Activated CD8-positive, alpha-beta T cell treated with anti-CD3 and anti-CD28 coated beads, Interleukin-2, amount 10 ng/mL, durations not matched to agents 7 days and 5 days (primary cell): ENCODE measurements at places on chromosomes 4 and X.
A peak's percentile ranks its signal among the peaks of the same experiment; 100 is the strongest.

DNA sequence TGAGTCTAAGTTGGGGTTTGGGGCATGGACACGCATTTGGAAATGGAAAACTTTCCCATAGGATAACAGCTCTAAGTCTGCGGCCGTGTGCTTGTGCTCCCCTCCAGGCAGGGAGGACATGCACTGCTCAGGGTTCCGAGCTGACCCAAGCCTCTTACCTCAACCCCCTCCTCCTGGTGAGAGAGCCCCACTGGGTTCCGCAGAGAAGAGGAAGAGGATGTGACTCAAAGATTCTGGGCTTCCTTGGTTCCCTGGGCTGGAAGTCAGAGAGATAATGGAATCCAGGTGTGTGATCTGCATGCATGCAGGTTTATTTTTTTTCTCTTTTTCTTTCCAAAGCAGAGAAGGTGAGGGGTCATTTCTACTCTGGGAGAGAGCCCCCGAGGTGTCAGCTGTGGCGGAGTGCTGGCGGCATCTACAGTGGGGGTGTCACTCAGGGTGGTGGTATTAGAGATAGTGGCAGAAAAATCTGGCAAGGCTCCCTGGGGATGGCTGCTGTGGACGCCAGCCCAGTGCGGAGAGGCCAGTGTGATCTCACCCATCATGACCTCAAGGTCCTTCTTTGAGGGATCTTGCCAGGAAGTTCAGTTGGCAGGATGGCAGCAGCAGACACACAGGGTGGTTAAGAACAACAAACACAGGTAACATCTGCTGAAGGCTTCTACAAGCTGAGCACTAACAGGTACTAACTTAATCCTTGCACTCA, 168.7 kb upstream of the HAND2 start:
- no peak for DNase-seq

DNA sequence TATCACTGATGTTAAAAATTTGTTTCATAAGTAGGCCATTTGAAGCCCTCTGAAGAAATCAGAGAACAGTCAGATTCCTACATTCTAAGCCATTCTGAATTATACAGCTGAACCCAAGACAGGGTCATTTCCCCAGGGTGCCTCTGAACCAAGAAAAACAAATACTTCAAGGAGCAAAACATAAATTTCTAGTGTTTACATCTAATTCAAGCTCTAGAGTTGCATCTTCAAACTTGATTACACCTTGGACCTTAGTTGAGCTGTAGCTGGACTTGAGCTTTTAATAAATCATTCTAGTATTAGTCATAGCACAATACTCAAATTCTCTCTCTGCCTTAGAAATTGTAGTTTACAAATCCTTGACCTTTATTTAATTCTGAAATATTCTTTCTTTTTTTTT, 87.6 kb upstream of the IL15 start:
- DNase-seq, result no peak

DNA sequence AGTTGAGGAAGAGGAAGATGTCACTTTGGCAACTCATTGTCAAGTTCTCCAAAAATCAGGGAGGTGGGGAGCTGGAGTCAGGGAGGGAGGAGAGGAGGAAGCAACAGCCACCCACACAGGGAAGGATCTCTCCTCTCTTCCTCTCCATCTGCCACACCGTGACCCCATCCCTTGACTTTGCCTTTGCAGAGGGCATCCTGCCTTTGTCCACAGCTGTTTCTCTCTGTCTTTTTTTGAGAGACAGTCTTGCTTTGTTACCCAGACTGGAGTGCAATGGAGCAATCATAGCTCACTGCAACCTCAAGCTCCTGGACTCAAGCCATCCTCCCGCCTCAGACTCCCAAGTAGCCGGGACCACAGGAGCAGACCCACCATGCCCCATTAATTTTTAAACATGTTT, 276.0 kb downstream of the SHOX start:
- no peak for DNase-seq

- no peak for DNase-seq
Observed at GRCh38 chrX:39396358-39396995, 595.2 kb downstream of the MID1IP1 start.

DNA sequence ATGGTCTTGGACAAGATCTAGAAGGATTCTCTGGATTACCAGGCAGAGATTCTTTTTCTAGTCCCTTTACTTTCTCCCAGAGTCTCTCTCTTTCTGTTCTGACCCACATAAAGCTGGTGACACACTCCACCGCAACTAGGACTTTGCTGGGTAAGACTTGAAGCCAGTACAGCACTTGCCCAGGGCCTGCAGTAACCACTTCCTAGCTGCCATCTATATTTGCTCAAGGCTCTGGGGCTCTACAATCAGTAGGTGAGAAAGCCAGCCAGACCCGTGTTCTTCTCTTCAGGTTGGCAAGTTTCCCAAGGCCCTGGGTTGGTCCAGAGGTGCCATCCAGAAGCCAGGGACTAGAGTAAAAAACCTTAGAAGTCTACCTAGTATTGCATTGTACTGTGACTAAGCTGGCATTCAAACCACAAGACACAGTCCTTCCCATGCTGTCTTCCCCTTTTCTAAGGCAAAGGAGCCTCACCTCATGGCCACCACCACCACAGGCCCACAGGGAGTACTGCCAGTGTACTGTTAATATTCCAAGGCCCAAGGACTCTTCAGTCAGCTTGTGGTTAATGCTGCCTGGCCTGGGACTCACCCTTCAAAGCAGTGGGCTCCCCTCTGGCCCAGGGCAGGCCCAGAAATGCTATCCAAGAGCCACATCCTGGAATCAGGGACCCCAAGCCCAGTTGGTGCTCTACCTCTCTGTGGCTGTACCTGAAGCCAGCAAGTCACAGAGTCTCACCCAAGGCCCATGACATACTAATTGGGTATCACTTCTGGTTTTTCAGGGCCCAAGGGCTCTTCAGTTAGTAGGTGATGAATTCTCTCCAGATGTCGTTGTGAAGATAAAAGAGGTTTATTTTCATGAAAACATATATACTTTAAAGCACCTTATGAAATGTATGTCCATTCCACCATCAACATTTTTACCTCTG, 54.7 kb downstream of the CD38 start:
- no peak for DNase-seq

- peak; percentile 23 for DNase-seq
Observed at GRCh38 chrX:125203737-125204578, 115.7 kb upstream of the TEX13C start.

- no peak for DNase-seq
Observed at GRCh38 chr4:177041356-177041755, 248.6 kb upstream of the VEGFC start.

DNA sequence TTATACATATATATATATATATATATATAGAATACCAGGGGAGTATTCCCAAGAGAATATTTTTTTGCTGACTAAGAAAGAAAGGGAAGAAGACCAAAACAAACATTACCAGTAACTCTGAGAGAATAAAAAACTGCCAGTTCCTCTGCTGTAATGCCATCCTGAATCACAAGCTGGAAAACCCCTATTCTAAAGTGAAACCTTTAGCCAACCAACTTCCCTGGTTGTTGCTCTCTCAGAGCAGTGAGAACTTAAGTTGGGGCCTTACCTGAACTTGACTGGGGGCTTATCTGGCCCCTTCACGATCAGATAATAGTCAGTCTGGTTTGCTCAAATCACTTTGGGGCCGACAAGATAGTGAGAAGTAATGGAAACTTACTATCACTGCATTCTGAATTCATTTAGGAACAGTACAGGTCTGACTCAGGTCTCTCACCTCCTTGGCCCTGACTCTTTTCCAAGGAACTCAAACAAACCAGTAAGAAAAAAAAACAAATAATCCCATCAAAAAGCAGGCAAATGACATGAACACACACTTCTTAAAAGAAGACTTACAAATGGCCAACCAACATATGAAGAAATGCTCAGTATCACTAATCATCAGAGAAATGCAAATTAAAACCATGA, 62.5 kb downstream of the CD40LG start:
- DNase-seq, result no peak

DNA sequence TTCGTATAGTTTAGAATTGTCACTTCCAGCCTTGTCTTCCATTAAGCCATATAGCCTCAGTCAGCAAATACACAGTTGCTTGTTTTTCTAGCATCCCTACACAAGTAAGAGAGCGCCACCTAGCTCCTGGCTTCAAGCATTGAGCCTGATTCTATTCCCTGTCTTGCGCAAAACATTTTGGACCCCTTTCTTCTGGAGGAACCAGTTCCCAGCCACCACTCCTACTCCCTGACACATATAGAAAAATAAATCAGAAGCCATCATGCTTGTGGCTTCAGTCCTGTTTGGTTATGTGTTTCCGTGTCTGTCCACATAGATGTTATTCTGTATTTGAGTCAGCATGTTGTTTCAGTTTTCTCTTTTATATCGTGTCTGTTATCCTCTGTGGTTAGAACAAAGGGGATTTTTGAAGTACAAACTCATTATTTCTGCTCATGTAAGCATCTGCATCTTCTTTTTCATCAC, 59.9 kb downstream of the GK start:
- DNase-seq, result peak; percentile 53

DNA sequence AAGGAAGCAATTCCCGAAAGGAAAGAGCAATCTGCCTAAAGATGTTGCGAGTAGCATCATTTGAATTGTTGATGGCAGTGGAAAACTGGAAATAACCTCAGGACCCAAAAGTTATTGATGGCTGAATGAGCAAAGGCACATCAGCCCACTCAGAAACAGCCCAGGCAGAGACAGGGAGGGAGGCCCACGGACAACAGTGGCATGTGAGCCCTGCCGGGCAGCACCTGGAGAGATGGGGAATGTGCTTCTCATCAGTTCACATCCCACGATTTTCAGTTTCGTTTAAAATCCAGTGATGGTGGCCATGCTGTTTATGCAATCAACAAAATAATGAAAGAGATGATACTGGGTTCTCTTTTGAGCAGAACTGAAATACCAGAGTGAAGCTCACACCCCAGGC, 80.0 kb downstream of the JAKMIP1 start:
- no peak for DNase-seq

DNA sequence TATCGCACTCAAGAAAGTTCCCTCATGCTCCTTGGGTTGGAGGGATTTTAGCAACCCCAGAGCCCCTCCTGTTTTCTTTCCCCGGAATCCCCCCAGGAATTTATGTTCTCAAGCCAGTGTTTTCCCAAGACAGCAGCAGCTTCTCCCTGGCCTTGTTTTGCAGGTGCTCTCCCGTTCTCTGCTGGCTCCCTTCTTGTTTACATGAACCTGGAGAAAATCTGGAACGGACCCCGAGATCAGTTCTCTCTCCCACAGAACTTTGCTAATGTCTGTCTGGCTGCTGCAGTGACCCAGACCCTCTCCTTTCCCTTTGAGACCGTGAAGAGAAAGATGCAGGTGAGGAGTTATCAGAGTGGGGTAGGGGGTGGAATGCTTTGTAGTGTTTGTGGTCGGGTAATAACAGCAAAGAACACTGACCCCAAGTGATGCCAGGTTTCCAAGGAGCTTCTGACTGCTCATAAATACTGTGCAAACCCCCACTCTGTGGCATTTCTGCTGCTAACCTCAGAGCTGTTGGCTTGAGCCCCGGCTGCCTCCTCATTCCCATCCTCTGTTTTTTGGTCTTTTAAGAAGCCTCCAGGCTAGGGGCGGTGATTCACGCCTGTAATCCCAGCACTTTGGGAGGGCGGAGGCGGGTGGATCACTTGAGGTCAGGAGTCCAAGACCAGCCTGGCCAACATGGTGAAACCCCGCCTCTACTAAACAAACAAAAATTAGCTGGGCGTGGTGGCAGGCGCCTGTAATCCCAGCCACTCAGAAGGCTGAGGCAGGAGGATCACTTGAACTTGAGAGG, 11.1 kb downstream of the SLC25A43 start:
- DNase-seq, result no peak

GRCh38 chrX:13898083-13898482, 81.2 kb upstream of the GPM6B start:
- no peak for DNase-seq

GRCh38 chr4:129899849-129900248, 803.9 kb downstream of the C4orf33 start:
- no peak for DNase-seq

GRCh38 chrX:77740376-77740905, 45.6 kb downstream of the ATRX start:
- no peak for DNase-seq

DNA sequence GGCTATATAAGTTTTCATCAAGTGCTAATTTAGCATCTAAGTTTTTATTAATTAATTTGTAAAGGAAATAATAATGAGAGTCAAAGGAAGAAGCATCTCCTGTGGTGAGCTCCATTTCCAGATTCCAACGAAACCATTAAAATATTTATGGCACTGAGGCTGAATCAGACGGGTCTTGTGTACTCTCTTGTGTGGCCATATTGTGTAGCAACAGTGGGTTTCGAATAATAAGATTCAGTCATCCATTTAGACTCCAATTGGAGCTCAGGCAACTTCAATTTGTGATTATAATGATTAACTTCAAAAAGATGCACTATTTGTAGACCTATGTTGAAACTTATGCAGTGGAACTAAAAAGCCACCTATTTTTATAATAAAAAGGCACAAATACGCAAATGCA, 82.4 kb downstream of the SNCA start:
- DNase-seq, result no peak

GRCh38 chr4:108533245-108533844, 87.0 kb upstream of the RPL34 start:
- no peak for DNase-seq

GRCh38 chrX:55451990-55452832, at the start of gene MAGEH1:
Gene MAGEH1, plus strand, starts transcription at chrX:55452127. Its CDS starts 248 bp downstream, at chrX:55452375.
- DNase-seq, result peak; percentile 86

GRCh38 chr4:7964890-7965662, 25.4 kb upstream of the AFAP1 start:
- no peak for DNase-seq

DNA sequence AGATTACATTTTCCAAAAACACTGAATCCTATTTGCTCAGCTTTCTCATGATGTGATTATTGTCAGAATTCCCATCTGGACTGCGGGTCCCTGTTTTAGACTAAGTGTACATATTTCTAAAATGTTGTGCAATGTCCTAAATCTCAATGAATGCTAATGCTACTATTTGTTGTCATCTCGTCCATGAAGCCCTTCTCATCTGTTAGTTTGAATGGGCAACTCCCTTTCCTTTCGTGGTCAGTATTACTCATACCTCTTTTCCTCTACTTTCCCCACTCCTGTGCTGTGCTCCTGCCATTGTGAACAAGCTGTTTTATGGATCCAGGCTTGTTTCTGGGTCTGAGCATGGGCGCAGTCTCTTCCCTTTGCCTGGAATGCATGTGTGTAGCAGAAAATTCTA, 91.0 kb downstream of the MID1 start:
- no peak for DNase-seq

DNA sequence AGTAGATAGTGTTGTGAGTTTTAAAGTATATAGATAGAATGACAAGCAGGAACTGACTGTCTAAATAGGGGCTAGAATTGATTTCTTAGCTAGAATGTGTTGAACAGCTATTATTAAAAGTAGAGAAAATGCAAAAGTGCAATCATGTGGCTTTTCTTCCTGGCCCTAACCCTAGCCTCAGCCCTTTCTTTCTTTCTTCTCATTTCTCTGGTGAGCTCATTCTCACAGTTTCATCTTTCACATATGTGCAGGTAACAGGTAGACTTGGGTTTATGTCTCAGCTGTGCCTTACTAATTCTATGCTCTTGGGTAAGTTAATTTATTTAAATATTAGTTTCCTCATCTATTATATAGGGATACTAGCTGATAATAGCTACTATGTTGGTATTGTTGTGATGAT, 24.9 kb downstream of the FGF2 start:
- DNase-seq, result no peak

GRCh38 chr4:7971159-7971631, 31.5 kb upstream of the AFAP1 start:
- DNase-seq, result no peak
